ENCODE measurements at places on chromosomes 7 and 10.

GRCh38 chr7:47513741-47514241, 68.1 kb downstream of the TNS3 start:
- DNase-seq, result no peak

GRCh38 chr10:2716596-2716995, 350.8 kb upstream of the PFKP start:
- DNase-seq, result no peak

DNA sequence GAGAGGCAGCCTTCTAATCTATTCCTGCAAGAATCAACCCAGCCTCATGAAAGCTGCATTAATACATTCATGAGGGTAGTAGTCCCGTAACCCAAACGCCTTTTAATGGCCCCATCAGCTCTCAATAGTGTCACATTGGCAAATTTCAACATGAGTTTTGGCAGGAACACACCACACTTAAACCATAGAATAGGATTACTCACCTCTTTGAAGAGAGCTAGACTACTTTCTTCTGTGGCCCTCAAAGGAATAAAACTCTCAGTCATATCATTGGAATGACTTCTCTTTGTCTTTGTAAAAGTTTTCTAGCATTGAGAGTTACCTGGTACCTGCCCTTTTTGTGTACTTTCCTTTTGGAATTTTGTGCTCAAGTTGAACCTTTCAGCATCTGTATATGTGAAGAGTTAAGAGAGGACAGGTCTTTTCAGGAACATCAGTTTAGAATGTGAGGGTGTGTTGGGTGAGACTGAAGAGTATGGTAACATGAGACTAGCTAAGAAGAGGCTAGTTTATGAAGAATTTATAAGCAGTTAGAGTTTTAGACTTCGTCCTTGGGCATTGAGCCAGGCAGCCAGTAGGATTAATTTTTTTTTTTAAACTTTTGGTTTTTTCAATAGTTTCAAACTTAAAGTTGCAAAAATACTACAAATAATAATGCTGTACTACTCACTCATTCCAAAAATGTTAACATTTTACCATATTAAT, 92.6 kb downstream of the MLLT10 start:
- no peak for DNase-seq

- DNase-seq, result no peak
These were observed 49.1 kb upstream of the C1QL3 start for GRCh38 chr10:16570731-16571130.

GRCh38 chr7:94265456-94265855, 129.2 kb upstream of the COL1A2 start:
- no peak for DNase-seq

DNA sequence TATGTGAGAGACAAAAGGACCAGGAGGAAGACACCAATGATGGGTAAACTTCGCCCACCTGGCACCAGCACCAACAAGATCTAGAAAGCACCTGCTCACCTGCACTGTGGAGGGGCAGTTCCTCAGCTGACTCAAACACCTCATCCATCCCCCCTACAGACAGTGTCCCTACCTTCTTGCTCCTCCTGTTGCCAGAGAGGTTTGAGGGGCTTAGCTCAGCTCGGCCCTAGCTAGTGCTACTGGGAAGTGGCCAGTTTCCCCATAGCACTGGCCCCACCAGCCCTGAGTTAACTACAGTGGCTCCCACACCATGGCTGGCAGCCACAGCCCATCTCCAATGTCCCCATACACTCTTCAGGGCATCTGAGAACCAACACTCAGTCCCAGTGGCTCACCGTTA, 70.8 kb downstream of the GRID1 start:
- DNase-seq, result no peak

GRCh38 chr10:112739592-112740353, 210.3 kb upstream of the TCF7L2 start:
- no peak for DNase-seq

- no peak for DNase-seq
These were observed 45.8 kb downstream of the COL13A1 start for GRCh38 chr10:69847458-69847857.

Data from DMS79 (cell line).